ENCODE measurements at places on chromosomes 2 and 18.

DNA sequence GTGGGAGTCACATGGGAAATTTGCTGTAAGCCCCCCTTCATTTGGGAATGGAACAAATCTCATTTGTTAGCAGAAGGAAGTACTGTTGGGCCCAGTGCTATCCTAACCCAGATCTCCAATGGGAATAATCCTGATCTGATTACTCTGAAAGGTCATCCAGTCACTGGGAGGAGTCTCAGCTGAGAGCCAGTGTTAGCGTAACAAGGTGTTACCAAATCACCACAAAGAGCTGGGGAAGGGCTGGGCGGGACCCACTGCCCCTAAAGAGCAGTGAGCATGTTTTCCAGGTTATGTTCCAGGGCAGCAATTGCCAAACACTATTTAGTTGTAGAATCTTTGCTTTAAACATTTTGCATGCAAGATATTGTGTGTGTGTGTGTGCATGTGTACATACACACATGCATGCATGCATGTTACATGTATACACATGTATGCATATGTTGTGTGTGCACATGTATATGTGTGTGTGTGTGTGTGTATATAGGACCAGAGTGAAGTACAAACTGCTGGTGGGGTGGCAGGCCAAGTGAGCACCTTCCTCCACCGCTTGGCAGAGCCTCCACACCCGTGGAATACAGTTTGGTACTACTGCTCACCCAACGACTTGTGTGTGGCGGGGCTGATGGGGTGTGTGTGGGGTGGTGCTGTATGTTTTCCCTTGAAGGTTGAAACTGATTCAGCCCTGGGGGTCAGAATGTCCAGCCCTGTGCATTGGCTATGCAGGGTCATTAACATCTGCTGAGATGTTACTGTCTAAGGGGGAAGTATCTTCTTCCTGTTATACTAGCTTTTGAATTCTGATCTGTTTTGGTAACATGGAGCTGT is 15.2 kb downstream of the INPP5D start:
- H3K27me3 ChIP-seq, result no peaks in the 10 kb centered on the region
- H3K4me1 ChIP-seq, result peaks cover 2% of the 10 kb centered on the region
- no peak overlapping the region for H3K27ac ChIP-seq
- no peak overlapping the region for H3K4me3 ChIP-seq
- DNase-seq, result no peak

DNA sequence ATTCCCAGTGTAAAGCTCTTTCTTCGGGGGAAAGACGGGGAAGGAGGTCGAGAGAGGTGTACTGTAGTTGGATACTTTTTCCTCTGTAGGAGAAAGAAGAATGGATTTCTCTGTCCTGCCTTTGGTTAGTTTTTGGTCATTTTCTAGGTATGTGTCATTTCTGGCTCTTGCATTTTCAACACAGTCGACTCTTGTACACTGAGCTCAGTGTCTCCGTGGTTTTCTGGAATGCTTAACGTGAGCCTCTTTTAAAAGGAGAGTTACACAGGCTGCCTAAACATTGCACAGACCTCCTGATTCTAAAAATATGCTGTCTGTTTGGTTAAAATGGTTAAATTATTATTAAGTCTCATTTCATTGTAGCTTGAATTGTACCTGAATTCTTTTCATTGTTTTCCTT is 21.8 kb upstream of the GLS start:
- peaks cover 14% of the 10 kb centered on the region for H3K4me1 ChIP-seq
- no peak overlapping the region for H3K4me3 ChIP-seq
- H3K27me3 ChIP-seq, result no peaks in the 10 kb centered on the region
- no peaks in the 10 kb centered on the region for H3K36me3 ChIP-seq
- H3K27ac ChIP-seq, result no peak overlapping the region
- DNase-seq, result no peak

DNA sequence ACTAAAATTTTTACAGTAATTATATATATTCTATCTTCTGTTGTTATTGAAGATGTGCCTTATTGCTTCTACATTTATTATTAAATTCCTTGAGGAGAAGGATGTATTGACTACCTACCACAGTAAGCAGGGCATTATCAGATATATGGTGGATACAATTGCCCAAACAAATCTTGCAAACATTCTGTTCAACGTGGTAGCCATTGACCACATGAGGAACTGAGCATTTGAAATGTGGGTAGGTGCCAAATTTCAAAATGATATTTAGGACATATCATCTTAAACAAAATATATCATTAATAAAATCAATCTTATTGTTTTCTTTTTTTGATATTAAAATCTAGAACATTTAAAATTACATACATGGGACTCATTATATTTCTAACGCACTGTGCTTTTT is 11.1 kb downstream of the SCN3A start:
- H3K27ac ChIP-seq, result no peak overlapping the region
- no peaks in the 10 kb centered on the region for H3K4me1 ChIP-seq
- H3K4me3 ChIP-seq, result no peak overlapping the region
- H3K27me3 ChIP-seq, result no peaks in the 10 kb centered on the region
- no peak for DNase-seq

DNA sequence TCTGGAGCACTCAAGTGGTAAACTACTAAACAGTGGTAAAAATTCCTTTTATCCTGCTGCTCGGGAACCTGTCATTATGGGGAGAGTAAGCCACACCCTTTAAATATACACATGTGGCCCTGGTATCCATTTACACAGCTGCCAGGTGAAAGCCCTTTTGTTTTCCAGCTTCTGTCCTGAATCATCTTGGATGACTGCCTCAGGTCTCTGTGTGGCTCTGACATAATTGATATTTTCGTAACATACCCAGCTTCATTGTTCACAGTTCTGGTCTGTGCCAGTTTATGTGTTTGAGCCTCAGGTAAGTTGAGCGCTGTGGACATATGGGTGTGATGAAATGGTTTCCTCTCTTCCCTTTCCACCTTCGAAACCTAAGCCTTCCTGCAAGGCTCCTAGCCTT is 15.7 kb upstream of the TTC39C start:
- no peaks in the 10 kb centered on the region for H3K27me3 ChIP-seq
- no peaks in the 10 kb centered on the region for H3K36me3 ChIP-seq

- no peak overlapping the region for H3K4me3 ChIP-seq
- DNase-seq, result no peak
- H3K36me3 ChIP-seq, result no peaks in the 10 kb centered on the region
- no peak overlapping the region for H3K27ac ChIP-seq
Measured at GRCh38 chr2:172643142-172643541, 87.3 kb downstream of the PDK1 start.

All from mesendoderm (in vitro differentiated cells).